Right lung (tissue), 10 donors: ENCODE measurements at places on chromosomes 12 and 14. TPM values are rescaled to one million over a fixed set of nuclear protein-coding genes. Genes with fewer than 3 reads are reported as not detected.
A peak's percentile ranks its signal among the peaks of the same experiment; 100 is the strongest.

DNA sequence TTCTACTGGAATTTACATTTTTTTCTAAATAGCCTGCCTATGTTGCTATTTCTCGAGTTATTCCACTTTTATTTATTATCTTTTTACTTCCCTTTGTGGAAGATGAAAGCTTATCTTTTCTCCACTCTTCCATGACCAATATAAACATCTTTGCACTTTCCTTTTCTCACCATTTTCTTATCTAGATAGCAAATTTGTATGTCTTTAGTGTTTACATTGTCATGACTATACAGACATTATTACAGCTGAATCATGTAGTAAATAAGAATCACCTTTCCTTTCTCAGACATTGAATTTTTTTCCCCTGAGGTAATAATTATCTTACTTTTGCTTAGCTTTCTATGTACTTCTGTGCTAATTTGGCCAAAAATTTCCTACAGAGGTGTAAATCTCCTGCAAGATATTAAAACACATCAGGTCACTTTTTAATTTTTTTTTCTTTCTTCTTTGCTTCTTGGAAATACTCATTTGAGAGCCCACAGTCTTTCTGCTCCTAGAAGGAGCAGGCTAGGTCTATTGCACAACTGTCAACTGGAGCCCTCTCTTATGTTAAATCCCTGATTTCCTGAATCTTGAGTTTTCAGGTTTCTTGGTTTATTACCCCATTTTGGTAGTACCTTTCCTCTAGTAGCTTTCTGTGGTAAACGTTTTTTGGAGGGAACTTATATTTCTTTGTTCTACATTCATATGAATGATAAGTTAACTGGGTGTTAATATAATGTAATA lies 109.0 kb upstream of the ATP2B1 start:
- DNase-seq: no peak

DNA sequence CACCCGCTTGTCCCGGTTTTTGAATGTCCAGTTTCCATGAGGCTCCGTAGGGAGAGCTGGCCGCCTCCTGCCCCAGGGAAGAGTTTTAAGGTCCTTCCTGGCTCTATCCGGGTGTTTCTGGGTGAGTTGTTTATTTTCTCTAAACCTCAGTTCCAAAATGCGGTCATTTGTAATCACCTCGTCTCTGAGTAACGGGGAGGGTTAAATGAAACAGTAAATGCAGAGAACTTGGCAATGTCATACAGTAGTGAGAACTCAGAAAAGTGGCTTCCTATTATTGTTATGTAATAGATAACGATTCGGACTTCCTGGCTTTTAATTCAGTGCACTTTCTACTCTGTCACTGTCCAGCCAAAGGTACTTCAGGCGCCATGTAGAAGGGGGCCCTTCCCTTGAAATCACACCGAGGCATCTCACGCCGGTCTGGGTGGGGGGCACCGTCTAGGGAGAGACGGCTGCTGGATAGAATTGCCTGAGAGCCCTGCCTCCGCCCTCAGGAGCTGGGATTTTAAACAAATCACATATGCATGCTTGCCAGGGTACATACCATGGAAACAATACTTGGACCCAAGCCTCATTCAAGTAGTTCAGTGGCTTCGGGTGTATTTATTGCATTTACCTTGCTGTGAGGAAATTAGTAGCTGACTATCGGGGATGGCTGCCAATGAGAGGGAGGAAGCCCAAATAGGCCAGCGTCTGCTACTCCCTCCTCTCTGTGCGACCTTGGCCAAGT lies 26.4 kb downstream of the NOS1 start:
- no peak for DNase-seq

DNA sequence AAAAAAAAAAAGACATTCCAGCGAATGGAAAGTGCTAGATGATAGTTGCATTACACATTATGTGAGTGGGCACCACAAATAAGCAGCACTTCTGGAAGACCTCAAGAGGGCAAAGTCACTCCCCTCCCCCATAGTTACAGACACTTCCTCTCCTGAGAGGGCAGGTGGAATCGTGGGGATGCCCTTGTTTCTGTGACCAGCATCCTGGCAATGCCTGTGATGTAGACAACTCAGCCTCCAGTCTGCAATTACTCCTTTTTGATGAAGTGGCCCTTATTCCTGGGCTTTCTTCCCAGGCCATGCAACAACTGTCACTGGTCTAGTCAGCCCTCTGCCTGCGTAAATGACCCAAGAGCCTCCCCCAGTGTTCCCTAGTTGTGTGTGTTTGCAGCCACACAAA lies 104.8 kb downstream of the VRK1 start:
- no peak for DNase-seq

Gene SERPINA10
- polyA plus RNA-seq: 0.09 TPM

Gene CD4
- polyA plus RNA-seq: 88.8 TPM

Gene MYO1A
- 0.22 TPM for polyA plus RNA-seq

- no peak for DNase-seq
Observed at GRCh38 chr14:35879654-35880249, 53.6 kb downstream of the BRMS1L start.

GRCh38 chr14:51039252-51039651 lies 55.7 kb downstream of the TRIM9 start:
- no peak for DNase-seq

Gene ZNF10
- polyA plus RNA-seq: 38.9 TPM

- DNase-seq: no peak
Observed at GRCh38 chr14:105528586-105529318, 2.4 kb downstream of the TMEM121 start.

Gene RPL10L
- not detected for polyA plus RNA-seq

Gene EXOC3L4
- polyA plus RNA-seq: 4.2 TPM

Gene TAS2R30
- polyA plus RNA-seq: 0.23 TPM

Gene CAPS2
- 6.8 TPM for polyA plus RNA-seq

Gene APOLD1
- polyA plus RNA-seq: 11.9 TPM

- no peak for DNase-seq
Observed at GRCh38 chr12:96876966-96877365, 30.1 kb upstream of the NEDD1 start.

DNA sequence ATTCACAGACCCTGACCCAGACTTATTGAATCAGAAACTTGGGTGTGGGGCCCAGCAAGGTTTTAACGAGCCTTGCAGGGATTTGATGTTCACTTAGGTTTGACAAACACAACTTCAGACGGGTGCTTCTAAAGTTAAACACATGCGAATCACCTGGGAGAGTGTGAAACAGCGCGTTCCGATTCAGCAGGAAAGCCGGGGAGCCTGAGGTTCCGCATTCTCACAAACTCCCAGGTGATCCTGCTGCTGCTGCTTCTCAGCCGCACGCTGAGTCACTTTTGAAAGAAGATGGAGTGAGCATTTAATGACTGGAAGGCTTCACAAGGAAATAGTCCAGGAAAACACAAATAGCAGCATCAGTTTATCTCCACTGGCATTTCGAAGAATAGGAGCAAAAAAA lies 44.2 kb upstream of the DDX11 start:
- no peak for DNase-seq

- no peak for DNase-seq
Observed at GRCh38 chr14:89004166-89004565, 179.7 kb downstream of the TTC8 start.

- DNase-seq: no peak
Observed at GRCh38 chr12:66829660-66830325, 150.9 kb upstream of the GRIP1 start.

Gene DHH
- 1.2 TPM for polyA plus RNA-seq

- DNase-seq: peak; percentile 53
Observed at GRCh38 chr14:70045844-70046535, 142.8 kb downstream of the SLC8A3 start.
